ENCODE measurements at places on chromosomes 16 and 17.

GRCh38 chr16:28918698-28919097 is 6.3 kb downstream of the RABEP2 start:
- no peak for DNase-seq

DNA sequence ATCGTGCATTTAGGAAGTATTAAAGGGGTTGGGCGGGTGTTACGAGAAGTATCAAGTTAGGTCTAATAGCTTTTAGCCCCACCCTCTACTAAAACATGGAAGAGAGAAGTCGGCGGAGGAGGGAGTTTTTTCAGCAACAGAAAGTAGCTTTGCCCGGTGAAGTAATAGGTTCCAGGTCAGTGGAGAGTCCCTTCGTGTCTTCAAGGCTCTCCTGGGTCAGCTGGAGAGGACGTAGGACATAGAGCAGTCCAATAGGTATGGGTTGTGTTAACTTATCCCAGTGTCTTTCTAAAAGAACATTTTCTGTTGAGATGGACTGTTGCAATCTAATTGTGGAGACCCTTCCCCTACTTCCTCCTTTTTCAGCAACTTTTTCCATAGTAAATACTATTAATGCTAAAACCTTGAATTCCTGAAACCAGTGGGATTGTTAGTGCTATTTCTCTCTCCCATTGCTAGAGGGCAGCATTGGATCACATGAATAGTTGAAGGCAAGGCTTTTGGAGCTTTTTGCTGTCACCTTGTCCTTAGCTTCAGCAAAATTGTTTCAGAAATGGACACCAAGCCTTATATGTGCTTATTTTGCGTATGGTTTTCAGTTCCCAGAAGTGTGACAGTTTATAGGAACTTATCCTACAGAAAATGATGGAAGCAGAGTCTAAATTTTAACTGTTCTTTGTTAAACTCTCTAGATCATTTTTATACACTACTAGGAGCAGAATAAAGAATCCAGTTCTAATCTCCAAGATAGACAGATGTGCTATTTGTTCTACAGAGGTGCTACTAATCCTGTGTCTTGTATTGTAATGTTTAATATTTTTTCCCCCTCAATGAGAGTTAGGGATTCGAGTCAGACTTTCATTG is 38.4 kb downstream of the UTP18 start:
- no peak for DNase-seq

- DNase-seq: no peak
Measured at GRCh38 chr17:30716461-30717290, 107.8 kb downstream of the CRLF3 start.

- peak; percentile 19 for DNase-seq
Measured at GRCh38 chr16:21301168-21301894, 23.2 kb upstream of the CRYM start.

DNA sequence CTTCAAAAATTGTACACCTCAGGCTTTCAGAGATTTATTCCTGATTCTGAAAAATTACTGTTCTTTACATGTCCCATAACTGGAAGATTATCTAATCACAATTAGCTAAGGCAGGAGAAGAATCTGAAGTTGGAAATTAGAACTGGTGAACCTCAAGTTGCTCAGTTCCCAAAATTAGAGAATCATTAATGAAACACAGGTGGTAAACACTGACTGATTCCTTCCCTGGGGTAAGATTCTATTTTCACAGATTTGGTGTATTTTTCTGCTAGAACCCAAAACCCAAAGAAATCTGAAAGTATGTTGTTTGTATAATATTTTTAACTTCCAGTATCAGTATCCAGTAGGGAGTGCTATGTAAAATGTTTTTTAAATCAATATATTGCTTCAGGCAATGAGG is 25.7 kb downstream of the PHKB start:
- DNase-seq: no peak

DNA sequence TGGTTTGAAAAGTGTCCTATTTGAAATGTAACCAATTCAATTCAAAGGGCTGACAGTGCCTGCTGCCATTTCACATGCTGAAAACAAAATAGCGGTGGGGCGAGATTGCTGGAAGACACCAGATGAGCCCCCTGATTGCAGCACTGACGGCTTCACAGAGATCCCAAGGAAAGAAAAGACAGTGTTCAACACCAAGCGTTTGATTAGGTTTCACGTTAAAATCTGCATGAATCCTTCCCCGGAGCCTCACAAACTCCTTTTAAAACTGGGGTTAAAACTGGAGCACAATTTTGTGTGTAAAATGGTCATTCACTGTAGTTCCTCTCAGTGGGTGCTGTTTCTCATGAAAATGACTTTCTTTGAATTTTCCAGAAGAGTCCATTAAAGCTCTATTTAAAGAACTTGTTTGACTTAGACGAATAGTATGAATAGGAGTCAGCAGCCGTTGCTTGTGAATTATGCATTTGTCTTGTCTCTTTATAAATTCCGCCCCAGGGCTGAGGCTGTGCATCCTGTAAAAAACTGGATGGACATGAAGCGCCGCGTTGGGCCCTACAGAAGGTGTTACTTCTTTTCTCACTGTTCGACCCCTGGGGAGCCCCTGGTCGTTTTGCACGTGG is 8.8 kb downstream of the MLYCD start:
- no peak for DNase-seq
